Stimulated activated CD4-positive, alpha-beta T cell treated with anti-CD3 and anti-CD28 coated beads, Interleukin-1b, Interleukin-23, amount 100 ng/mL, for 1 hour (primary cell): ENCODE measurements at places on chromosomes 7 and 10.

GRCh38 chr10:76051007-76051936 lies 619.8 kb downstream of the LRMDA start:
- DNase-seq, result no peak

- DNase-seq, result no peak
These were observed 358.4 kb downstream of the KCNMA1 start for GRCh38 chr10:77279207-77279606.

- DNase-seq, result no peak
These were observed 283.0 kb upstream of the AOAH start for GRCh38 chr7:37007268-37007667.

DNA sequence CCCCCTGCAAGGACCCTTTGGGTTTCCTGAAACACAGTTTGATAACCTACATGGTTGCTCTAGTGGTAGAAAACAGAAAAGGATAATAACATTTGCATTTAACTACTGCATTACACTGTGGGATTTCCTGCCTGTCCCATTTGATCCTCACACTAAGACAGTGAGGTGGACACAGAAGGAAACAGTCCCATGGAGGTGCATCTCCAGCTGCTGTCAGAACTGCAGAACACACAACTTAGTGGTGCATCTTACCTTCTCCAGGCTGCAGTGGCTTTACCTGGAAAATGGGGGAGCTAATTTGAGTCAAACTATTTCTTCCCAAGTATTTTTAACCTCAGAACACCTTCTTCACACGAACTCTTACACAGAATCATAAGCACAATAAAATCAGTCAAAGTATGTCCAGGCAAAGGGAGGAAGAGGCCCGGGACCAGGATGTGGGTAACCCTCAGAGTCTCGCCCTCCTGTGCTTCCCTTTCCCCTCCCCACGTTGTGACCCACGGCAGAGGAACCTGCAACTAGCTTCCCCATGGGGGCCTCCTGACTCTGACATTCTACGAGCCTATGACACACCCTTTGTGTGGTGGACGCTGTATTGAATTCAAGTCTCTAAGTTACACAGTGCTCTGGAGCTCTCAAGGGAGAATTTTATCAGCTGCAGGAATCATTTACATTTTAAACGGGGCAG lies 33.7 kb downstream of the SCRN1 start:
- no peak for DNase-seq

DNA sequence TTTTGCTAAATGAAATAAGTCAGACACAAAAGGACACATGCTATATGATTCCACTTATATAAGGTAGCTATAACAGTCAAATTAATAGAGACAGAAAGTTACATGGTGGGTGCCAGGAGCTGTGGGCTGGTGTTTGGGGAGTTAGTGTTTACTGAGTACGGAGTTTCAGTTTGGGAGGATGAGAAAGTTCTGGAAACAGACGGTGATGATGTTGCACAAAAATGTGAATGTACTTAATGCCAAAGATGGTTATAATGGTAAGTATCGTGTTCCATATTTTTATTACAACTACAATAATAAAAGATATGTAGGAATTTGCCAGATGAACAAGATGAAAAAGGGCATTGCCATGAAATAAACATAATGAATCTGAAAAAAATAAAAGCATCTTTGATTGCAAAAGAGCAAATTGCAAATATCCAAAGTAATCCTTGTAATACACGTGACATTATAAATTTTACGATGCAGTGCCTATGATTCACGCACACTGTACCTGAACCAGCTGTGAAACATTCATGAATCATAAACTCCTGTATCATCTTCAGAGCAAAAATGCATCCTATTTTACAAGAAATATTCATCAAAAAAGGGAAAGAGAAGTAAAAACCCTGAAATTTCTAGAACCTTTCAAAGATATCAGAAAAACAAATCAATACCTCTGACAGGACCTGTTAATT lies 676.7 kb downstream of the PCDH15 start:
- no peak for DNase-seq

DNA sequence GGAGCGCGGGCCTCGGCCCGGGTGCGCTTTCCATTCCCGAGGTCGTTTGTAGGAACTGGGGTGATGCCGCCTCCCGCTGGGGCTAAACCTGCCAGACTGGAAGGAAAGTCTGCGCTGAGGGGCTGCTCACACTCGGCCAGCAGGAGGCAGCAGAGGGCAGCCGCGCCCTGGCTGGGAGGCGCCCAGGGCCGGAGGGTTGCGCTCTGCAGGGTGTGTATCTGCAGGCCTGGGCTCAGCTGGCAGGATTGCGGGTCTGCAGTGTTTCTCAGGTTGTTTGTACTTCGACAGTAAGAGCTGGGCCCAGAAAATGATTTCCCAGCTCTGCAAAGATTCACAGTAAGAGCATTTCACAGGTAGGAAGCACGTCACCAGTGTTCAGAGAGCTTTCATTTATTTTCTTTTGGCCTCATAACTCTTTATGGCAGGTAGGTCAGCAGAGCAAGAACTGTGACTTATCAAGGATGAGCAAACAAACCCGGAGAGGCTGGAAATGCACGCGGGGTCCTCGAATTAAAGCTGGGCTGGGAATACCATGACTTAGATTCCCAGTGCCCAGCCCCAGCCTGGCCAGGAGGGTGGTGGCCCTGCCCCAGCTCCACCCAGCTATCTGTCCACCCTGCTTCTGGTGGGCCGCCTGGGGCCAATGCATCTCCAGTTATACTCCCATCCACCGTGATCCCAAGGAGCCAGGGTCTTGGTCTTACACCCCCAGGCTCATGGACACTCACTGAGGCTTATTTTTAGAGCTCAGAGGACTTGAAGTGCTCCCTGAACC lies 15.2 kb upstream of the PPP2R2D start:
- DNase-seq, result peak; percentile 78

GRCh38 chr10:17758200-17758599 lies 6.2 kb downstream of the TMEM236 start:
- no peak for DNase-seq

DNA sequence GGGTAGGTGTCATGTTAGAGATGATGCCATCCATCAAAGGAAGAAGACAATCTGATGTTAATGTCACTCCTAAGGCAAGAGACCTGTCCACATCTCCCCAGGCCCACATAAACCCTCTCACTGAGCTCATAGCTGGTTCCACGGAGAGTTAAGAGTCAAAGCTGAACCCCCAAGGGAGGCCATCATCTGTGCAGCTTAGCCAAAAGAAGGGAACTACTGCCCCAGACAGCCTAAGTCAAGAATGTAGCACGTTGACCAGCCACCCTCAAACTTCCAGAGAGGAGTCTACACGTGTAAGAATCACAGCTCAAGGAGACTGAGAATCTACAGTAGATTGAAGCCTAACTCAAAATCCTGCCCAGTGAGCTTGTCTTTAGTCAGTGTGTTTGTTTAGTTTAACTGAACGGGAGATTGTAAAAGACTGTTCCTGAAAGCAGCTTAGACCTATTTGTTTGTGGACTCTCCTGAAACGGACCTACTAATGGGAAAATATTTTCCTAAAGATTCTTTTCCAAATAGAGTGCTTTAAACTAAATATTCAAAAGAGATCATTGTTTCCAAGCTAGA lies 192.7 kb upstream of the NFE2L3 start:
- DNase-seq, result no peak

- no peak for DNase-seq
These were observed 199.6 kb downstream of the WDR37 start for GRCh38 chr10:1255600-1256431.

DNA sequence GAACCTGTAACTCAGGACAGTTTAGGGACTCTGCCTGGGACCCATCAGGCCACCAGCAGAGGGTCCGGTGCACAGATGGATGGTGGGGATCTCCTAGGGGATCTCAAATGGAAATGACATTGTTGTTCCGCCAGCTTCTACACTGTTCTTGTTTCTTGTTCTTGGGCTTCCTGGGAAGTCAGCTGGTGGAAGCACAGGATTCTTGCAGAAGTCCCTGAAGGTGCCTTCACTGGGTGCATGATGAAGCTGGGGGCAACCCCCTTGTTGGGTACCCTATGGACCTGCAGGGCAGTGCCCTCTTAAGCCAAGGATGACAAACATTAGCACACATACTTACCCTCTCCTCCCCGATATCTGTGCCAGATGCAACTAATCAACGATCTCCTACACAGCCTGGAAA lies 18.6 kb downstream of the SFTPD start:
- DNase-seq, result no peak

GRCh38 chr7:23000597-23001360 lies 13.2 kb downstream of the HYCC1 start:
- no peak for DNase-seq

- DNase-seq, result no peak
These were observed 563.0 kb downstream of the PARD3 start for GRCh38 chr10:34252111-34252510.

- DNase-seq, result no peak
These were observed 15.3 kb downstream of the GPER1 start for GRCh38 chr7:1103009-1103788.

DNA sequence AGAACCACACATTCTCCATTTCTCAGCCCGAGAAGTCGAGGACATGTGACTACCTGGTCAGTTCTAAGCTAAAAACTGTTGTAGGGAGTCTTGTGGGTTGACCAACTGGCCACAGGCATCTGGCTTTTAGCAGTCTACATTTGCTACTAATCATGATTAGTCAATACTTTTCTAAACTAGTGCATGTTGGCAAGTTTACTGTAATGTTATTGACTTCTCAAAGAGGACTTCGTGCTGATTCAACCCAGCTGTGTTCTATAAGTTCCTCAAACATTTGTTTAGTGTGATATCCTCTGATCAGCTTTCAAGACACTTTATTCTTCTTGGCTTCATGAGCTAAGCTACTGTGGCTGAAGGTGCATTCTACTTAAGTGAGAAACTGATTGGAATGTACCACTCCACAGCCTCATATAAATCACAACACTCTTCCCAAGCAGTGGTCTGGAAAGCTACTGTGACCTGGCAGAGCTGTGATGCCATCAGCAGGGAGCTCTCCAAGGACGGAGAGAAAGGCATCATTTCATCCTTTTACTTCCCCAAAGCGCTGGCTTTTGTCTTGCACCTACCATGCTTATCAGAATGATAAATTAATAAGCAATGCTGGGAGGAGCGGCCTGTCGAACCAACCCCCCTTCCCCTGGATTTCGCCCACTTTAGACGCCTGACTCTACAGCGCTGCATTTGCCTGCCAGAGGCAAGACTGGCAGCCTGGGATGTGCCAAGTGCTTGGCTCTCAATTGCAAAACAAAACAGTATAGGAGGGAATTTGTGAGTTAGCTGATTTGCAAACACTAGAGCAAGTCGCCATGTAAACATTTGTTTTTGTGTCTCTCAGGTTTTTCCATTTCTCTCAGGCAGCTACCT lies 206.7 kb upstream of the PLXNA4 start:
- no peak for DNase-seq

- DNase-seq, result no peak
These were observed 312.6 kb downstream of the WDR37 start for GRCh38 chr10:1368842-1369171.

- no peak for DNase-seq
These were observed 37.6 kb downstream of the GET4 start for GRCh38 chr7:913736-914520.

DNA sequence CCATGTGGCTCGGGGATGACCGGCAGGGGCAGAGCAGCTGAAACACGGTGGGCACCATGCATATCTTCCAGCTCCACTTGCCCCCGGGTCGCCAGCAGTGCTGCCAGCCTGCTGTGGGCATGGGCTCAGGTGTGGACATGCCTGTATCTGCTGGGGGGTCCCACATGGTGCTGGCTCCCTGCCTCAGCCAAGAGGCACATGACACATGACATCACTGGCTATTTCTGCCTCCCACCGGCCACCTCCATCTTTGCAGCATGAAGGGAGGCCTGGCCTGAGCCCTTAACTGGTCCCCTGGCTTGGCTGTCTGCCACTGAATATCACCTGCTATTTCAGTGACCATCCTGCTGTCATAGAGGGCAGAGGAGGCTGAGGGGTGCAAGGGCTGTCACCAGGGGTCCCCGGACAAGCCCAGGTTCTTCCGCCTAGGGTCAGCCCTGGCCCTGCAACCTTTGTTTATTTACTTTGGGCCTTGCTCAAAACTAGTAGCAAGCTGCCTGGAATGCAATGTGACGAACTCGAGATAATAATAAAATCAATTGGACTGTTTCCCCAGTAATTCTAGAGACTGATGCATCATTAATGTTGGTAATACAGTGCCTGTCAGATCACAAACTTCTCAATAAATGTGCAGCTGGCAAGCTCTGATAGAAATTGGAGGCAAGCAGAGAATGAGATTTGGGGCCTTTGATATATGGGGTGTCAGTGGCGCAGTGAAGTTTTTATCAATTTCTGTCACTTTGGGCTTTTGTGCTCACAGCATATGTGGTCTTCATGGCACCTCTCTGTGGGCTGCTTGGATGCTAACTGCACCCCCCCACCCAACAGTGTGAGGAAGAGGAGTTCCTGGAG lies 28.5 kb downstream of the ZMIZ1 start:
- DNase-seq, result no peak

DNA sequence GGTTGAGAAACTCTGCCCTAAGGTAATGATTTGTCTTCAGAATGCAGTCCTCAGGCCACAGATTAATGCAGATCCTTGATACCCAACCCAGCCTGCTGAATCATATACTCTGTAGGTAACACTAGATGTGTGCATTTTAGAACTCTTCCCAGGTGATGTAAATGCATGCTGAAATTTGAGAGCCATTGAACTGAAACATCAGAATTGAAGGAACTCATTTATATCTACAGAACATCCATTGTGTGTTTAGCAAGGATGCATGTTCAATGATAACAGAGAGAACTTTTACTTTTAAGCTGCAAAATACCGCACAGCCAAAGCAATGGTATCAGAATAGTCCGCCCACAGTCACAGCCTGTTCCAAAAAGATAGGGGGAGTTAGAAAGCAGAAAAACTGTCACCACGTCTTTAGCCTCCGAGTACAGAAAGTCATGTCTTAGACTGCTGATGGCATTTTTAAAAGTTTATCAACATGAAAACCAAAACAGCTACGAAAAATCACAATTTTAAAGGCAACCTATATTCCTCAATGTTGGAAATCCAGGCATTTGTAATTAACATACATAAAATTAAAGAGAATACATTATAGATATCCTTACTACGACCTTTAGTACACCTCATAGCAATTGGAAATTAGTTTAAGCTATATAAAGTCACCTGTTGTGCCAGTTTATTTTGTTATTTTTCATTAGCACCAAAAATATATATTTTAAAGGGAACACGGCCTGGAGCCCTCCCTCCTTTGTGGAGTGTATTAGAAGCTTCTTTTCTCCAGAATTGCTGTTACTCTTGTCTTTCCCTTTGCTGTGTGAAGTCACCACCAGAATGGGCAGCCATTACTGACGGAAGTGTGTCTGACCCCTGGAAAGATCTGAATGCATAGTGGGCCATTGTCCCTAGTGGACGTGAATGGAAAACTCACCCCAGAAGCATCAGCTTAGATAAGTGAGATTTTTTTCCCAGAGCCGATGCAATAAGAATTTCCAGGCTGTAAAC lies 65.8 kb upstream of the PRKAR2B start:
- DNase-seq, result no peak

GRCh38 chr7:41003611-41003940 lies 699.3 kb downstream of the INHBA start:
- DNase-seq, result no peak

DNA sequence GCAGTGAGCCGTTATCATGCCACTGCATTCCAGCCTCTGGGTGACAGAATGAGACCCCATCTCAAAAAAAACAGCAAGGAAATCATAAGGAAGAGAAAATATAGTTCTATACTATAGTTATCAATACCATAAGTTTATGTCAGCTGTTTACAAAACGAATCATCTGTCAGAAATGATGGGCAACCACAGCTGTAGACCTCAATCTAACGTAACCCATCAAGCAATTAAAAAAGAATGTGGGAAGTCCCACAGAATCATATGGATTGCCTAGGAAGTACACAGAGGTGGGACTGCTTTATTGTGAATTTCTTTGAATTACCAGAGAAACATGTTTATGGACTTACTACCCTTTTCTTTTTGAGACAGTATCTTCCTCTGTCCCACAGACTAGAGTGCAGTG lies 6.9 kb downstream of the NRBF2 start:
- no peak for DNase-seq

GRCh38 chr10:98332623-98333269 lies 64.8 kb upstream of the LOXL4 start:
- no peak for DNase-seq
